ENCODE measurements at places on chromosomes 16 and 17.

GRCh38 chr17:43952724-43953666, 745 bp downstream of the PYY start:
- no peak overlapping the region for H3K27ac ChIP-seq
- no peak for DNase-seq
- H3K27me3 ChIP-seq: peaks cover 64% of the 10 kb centered on the region
- peaks cover 5% of the 10 kb centered on the region for H3K4me1 ChIP-seq
- no peak overlapping the region for H3K4me3 ChIP-seq

- H3K27me3 ChIP-seq: no peaks in the 10 kb centered on the region
- no peak overlapping the region for H3K4me3 ChIP-seq
- DNase-seq: no peak
- H3K36me3 ChIP-seq: no peaks in the 10 kb centered on the region
- no peak overlapping the region for H3K27ac ChIP-seq
- no peaks in the 10 kb centered on the region for H3K4me1 ChIP-seq
Observed at GRCh38 chr17:70261170-70261569, 91.8 kb downstream of the KCNJ2 start.

DNA sequence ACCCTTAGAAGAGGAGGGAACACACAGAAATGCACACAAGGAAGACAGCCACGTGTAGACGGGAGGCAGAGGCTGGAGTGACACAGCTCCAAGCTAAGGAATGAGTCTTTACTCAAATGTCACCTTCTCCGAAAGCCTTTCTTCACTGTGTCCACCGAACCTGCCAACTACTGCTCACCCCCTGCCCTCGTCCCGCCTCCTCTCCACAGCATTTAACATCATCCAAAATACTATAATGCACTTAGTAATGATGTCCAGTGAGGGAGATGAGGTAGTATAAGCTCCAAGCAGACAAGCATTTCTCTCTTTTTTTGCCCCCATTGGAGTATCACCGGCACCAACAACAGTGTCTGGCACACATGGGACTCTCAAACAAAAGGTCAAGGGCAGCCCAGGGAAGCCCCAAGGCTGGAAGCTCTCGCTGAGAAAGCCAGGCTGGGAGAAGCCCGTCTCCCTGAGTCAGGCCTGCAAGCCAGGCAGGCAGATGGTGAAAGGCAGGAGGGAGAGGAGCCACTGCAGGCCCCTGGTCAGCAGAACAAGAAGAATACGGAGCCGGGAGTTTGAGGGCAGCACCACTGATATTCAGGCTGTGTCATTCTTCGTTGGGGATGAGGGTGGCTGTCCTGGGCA, 25.9 kb downstream of the ZFHX3 start:
- peaks cover 36% of the 10 kb centered on the region for H3K4me1 ChIP-seq
- no peak overlapping the region for H3K4me3 ChIP-seq
- H3K27me3 ChIP-seq: no peaks in the 10 kb centered on the region
- no peak overlapping the region for H3K27ac ChIP-seq

DNA sequence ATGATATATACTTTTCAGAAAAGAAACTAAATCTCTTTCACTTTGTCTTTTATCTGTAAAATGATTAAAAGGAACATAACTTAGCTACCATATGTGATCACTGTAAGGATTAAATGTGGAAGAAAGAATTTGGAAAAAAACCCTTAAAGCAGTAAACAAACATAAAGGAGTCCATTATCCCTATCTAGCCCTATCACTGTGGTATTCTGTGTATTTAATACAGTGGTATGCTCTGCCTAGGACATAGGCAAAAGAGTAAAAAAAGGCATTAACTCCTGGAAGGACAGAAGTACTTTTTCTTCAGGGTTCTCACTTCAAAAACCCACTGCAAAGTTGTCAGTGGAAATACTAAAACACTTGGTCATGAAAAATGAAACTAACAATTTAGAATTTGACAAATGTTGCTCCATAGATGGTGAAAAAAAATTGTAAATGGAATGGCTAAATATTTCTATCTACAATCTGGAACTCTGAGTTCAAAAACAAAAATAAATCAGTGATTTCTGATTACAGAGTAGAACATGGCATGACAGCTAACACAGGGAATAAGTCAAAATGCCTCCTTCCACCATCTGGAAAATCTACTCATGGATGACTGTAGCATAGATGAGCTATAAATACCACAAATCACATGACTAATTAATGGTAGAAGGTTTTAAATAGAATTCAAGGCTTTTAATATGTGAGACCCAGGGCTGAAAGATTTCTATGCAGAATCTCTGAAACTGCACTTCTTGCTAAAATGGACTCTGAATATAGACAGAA, 140.1 kb downstream of the ITFG1 start:
- no peaks in the 10 kb centered on the region for H3K27me3 ChIP-seq
- H3K36me3 ChIP-seq: no peaks in the 10 kb centered on the region
- no peak overlapping the region for H3K27ac ChIP-seq
- DNase-seq: no peak
- H3K4me1 ChIP-seq: no peaks in the 10 kb centered on the region

DNA sequence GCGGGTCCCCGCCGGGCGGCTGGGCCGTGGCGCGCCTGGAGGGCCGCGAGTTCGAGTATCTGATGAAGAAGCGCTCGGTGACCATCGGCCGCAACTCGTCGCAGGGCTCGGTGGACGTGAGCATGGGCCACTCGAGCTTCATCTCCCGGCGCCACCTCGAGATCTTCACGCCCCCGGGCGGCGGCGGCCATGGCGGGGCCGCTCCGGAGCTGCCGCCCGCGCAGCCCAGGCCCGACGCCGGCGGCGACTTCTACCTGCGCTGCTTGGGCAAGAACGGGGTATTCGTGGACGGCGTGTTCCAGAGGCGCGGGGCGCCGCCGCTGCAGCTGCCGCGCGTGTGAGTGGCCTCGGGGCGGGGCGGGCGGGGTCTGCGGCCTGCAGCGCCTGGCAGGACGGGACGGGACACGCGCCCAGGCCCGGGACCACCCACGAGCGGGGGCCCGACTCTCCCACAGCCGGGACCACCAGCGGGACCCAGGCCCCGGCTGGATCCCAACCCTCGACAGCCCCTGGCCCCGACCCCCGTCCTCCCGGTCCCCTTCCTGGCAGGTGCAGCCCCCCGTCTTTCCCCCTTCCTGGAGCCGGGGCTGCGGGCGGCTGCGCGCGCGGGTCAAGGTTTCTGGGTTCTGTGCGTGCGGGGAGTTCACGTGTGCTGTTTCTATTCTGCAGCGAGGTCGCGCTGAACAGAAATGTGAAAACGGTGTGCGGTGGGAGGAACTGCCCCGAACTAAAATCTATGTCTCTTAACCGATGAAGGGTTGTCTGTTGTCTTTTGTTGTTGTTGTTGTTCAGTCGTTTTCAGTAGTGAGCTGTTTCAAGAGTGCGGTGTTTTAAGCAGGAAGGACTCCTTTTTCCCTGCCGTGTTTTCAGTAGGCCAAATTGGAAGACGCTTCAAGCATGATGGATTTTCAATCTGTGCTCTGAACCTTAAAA, 705 bp downstream of the FOXK2 start:
- DNase-seq: peak; percentile 75
- H3K36me3 ChIP-seq: no peaks in the 10 kb centered on the region
- peak overlapping the region; percentile 85 for H3K27ac ChIP-seq

DNA sequence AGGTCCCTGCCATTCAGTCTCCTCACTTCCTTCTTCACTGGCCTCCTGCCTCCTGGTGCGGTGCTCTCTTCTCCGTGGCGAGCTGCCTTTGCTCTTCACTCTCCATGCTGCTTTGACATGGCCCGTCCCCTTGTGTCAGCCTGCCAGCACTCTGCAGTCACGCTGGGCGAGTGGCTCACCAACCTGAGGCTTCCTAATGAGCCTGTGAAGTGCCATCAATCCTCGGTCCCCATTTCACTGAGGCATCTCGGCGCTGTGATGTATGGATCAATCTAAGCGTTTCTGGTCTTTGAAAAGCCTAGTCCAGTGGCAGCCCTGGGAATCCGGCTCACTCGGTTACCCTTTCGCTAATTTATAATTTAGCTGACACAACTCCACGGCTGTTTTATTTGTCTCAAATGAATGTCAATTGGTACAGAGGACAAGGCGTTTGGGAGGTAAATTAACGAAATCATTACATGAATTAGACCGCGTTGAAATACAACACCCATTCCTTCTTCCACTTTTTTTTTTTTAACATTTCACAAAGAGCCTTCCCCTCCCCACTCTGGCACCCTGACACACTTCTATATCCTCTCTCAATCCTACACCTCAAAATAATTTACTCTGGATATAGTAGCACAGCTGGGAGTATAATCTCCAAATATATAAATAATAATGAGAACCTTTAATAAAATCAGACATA, 610.7 kb downstream of the TMEM114 start:
- H3K4me1 ChIP-seq: no peaks in the 10 kb centered on the region
- no peaks in the 10 kb centered on the region for H3K27me3 ChIP-seq

DNA sequence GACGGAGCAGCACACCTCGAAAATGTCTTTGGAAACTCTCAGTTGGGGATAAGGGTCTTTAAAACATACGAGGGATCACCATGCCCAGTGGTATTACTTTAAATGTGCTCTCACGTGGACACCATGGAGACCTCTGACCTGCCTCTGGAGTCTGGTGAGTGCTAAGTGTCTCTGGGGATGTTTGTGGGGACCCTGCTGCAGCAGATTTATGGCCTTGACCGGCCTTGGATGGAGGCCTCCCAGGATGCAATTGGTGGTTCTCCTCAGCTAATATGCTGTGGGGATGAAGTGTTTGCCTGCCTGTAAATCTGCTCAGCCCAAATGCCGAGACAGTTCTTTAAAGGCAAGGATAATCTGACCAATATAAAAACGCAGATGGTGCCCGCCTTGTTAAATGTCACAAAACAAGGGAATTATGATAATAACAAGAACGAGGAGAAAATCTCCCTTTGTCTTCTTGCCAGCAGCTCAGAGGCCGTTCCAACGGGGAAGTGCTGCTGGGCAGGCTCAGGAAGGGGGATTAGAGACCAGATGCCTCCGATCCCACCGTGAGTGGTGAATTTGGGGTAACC, 154.4 kb downstream of the ABCC12 start:
- H3K4me1 ChIP-seq: no peaks in the 10 kb centered on the region
- no peak overlapping the region for H3K4me3 ChIP-seq
- H3K27ac ChIP-seq: no peak overlapping the region

DNA sequence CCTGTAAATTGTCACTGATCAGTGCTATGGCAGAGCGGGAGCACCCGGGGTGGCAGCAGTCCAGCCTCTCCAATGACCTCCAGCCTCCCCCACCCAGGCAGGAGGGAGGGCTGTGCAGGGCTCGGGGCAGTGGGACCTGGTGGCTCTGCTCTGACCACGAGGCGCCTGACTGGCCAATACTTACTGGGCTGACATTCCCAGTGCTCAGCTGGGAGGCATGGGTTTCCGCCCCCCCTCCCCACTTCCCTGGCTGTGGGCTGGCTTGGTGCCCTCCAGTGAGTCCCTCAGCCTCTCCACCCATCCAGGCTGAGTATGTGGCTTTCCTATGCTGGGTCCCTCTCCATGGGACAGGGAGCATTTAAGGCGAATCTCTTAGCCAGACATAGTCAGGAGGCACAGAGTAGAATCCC, 2.7 kb downstream of the SOCS3 start:
- H3K4me1 ChIP-seq: peaks cover 70% of the 10 kb centered on the region
- H3K36me3 ChIP-seq: peaks cover 32% of the 10 kb centered on the region
- H3K4me3 ChIP-seq: peak overlapping the region; percentile 72
- H3K27ac ChIP-seq: peak overlapping the region; percentile 93
- peak; percentile 78 for DNase-seq
- no peaks in the 10 kb centered on the region for H3K27me3 ChIP-seq

- no peaks in the 10 kb centered on the region for H3K27me3 ChIP-seq
- peaks cover 11% of the 10 kb centered on the region for H3K4me1 ChIP-seq
- peak; percentile 83 for DNase-seq
Observed at GRCh38 chr16:19384656-19385055, 33.0 kb upstream of the TMC5 start.
